Thoracic aorta (tissue), 2 donors: ENCODE measurements at places on chromosomes 12 and 14.
A peak's percentile ranks its signal among the peaks of the same experiment; 100 is the strongest.

DNA sequence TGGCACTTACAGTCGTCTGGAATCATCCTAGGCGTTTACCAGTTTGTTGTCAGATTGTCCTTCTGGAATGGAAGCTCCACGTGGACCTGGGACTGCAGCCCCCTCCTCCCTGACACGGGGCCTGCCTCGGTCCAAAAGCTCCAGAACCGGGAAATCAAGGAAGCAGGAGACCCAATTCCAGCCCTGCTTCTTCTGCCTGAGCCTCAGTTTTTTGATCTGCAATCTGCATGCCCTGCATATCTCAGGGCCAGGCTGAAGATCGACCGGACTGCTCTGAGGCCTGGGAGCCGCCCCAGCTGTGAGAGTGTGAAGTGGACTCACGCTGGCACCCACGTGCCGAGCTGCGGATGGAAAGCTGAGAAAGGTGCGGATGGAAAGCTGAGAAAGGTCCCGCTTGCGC, 98.6 kb downstream of the SETD3 start:
- no peak for DNase-seq

- no peak for DNase-seq
Observed at GRCh38 chr14:96066976-96067375, 27.8 kb downstream of the C14orf132 start.

GRCh38 chr14:96876747-96877146, 79.6 kb downstream of the VRK1 start:
- DNase-seq = no peak

- DNase-seq = no peak
Observed at GRCh38 chr12:49440035-49440434, 72.8 kb downstream of the SPATS2 start.

GRCh38 chr14:101553393-101553792, 7.9 kb upstream of the DIO3 start:
- no peak for DNase-seq

GRCh38 chr12:23895792-23896218, 53.7 kb downstream of the SOX5 start:
- DNase-seq = no peak

GRCh38 chr14:63524537-63525155, 18.5 kb downstream of the PPP2R5E start:
- DNase-seq = no peak

- no peak for DNase-seq
Observed at GRCh38 chr12:119440803-119441360, 106.4 kb downstream of the CCDC60 start.

GRCh38 chr12:3137268-3137781, 60.1 kb downstream of the TSPAN9 start:
- DNase-seq = no peak

DNA sequence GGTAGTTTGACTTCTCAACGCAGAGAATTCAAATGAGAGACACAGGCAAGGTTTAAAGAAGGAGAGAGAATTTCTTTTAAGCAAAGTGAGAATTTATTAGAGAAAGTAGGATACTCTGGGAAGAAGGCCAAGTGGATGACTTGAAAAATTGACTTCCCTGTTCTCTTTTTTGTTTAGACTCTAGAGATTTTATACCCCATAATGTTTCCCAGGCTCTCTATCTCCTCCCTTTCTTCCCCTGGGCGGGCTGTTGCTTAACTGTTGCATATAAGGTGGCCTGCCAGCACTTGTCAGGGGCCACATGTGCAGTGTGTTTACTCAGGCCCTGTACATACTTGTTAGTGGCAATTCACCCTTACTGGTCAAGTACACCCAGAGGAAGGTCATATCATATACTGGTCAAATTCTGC, 403.7 kb downstream of the SLC6A15 start:
- no peak for DNase-seq

- no peak for DNase-seq
Observed at GRCh38 chr12:111215881-111216280, 153.0 kb downstream of the PHETA1 start.

DNA sequence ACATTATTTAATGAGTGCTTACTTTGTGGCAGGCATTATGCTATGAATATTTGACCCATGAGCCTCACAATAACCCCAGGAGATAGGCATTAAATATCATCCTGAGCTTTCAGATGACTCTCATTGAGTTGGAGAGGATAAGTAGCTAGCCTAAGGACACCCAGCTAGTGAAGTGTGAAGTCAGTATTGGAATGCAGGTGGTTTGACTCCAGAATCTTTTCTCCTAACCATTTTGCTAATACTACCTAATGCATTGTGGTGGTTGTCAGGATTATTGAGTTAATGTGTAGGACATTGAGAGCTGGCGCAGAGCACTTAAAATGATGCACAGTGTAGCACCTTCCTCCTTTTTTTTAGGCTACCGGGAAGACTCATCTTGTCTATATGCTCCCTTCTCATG, 3.8 kb upstream of the CDKL1 start:
- DNase-seq = no peak

DNA sequence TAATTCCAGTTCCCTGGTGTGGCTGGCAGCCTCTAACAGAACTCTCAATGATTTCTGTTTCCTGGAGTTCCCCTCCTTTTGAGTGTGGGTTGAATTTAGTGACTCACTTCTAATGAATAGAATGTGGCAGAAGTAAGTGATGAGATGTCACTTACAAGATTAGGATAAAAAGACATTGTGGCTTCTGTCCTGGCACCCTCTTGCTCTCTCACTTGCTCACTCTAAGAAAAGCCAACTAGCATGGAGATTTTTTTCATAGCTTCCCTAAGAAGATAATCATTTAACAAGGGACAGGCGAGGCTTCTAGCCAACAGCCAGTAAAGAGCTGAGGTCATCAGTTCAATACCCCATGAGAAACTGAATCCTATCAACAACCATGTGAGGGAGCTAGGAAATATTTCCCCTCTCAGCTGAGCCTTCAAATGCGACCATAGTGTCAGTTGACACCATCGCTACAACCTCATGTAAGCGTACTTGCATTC, 156.7 kb downstream of the TMTC3 start:
- no peak for DNase-seq

DNA sequence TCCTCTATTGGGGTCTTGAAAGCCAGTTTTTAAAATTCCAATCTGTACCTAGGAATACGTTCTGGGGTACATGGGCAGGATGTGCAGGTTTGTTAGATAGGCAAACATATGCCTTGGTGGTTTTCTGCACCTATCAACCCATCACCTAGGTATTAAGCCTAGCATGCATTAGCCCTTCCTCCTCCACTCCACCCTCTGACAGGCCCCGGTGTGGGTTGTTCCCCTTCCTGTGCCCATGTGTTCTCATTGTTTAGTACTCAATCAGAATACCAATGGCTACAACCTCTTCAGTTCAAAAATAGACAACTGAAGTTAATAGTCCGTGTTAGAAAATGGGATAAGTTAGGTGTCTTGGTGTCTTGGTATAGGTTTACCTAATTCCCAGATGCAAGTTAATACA, 3.4 kb downstream of the NTS start:
- no peak for DNase-seq

- DNase-seq = no peak
Observed at GRCh38 chr12:4445156-4446101, at the start of gene FGF6. Gene FGF6 (minus strand): TSS chr12:4445815. CDS start chr12:4445570, 245 bp downstream.

GRCh38 chr14:77324289-77324688, 3.5 kb downstream of the GSTZ1 start:
- no peak for DNase-seq

- no peak for DNase-seq
Observed at GRCh38 chr14:69612783-69613130, 1.4 kb downstream of the SUSD6 start.

- DNase-seq = no peak
Observed at GRCh38 chr12:27076468-27076867, 5.9 kb downstream of the C12orf71 start.

DNA sequence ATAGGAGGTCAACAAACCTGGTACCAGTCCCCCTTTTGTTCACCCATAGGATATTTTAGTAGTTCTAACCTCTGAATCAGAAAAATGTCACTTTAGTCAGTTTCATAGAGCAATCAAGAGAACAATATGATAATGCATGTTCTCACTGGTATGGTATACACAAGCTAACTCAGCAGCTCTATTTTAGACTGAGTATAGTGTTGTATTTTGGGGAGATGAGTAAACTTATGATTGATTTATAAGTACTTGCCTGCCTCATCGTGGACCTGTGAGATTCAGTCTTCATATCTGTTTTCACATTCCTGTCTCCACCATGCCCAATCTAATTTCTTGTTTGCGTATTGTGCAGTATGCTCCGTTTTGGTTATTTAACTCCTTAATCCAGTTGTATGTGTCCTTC, 20.9 kb downstream of the COX16 start:
- no peak for DNase-seq

DNA sequence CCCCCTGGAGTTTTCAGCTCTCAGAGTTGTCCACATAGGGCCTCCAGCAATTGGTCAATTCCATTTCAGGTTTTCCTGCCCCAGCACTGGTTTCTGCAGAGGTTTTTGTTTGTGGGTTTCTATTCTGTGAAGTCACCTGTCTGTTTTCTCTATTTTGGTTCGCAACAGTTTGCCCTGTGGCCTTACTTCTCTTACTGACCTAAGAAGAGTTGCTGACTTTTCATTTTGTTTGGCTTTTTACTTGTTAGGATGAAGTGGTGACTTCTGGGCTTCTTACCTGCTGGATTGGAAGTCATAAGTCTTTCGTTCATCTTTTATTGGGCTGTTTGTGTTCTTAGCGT, 196.4 kb upstream of the PARP11 start:
- DNase-seq = no peak

GRCh38 chr12:76643438-76643837, 83.9 kb upstream of the OSBPL8 start:
- DNase-seq = no peak

GRCh38 chr12:65608319-65608916, 215.9 kb upstream of the HMGA2 start:
- DNase-seq = no peak

DNA sequence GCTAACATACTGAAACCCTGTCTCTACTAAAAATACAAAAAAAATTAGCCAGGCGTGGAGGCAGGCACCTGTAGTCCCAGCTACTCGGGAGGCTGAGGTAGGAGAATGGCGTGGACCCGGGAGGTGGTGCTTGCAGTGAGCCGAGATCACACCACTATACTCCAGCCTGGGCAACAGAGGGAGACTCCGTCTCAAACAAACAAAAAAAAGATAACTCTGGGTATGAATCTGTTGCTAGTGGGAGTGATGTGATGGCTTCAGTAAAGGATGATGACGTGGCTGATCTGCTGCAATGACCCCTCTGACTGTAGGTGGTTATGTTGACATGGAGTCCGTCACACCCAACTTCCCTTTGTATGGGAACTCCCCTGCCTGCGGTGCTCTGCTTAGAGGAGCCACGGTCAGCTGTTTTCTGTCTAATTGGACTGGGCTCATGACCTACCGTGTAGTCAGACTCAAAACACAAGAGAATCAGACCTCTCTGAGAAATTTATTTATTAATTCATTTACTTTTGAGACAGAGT, 59.1 kb upstream of the MED13L start:
- no peak for DNase-seq

GRCh38 chr12:52052468-52053186, 1.4 kb downstream of the NR4A1 start:
- DNase-seq = no peak

DNA sequence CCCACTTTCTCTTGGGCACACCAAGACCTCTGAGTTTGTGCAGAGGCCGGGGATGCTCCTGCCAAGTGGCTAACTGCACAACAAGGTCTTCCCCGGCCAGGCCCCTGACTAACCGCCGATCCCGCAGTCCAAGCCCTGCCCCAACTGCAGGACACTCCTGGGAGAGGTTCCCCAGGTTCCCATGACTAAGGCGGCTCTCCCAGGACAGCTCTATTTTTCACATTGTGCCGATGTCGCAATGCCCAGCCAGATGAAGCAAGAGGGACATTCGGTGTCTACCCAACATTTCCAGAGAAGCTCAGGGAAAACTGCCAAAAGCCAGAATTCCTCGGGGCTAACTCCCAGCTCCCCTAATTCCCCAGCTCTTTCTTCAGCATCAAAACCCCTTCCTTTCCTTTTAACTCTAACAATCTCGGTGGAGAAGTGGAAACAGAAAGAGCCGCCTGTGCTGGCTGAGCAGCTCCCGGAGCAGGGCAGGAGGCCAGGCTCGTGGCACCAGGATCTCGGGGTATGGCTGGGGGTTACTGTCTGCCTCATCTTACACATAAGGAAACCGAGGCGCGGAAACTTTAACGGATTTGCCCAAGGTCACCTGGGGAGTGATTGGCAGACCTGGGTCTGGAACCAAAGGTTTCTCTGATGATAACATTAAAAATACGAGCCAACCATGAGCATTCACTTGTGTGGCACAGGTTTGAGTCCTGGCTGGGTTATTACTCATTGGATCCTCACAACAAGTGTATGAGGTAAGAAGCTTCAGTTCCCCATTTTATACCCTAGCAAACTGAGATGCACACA, 318.2 kb downstream of the BCL11B start:
- peak; percentile 38 for DNase-seq

DNA sequence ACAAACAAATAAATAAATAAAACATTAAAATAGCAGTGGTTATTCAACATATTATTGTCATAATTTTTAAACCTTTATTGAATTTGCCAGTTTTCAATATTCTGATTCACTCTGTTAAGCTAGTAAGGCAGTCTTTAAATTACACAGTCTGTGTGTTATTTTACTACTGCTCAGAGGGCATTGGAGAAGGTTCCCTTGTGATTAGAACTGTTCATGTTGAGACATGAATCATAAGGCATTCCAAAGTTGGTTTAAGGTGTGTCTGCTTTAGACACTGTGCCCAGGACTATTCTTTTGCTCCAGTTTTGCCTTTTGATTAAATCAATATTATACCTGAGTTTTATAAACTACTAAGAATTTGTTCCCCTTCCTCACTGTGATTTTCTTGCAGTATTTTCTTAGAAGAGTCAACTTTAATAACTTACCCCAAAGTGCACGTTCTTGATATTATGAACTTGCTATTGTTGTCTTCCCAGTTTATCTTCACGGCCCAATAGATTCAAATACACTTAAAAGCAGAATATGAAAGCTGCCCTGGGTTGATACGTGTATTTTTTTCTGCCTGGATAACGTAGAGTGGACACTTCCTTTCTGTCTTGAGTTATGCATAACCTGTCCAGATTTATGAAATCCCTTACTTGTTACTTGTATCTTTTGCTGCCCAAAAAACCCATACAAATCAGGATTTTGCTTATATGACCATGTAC, 105.3 kb upstream of the BCAT1 start:
- no peak for DNase-seq

DNA sequence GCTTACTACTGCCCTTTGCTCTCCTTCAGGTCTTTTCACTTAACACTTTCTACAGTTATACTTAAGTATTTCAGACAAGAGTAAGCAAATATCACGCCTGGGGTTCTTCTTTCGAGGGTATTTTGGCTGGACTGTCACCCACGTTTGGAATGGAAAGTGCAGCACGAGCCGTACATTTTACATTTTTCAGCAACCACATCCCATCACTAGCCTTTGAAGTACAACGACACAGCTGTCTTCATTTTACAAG, 349 bp upstream of the FAM177A1 start:
- DNase-seq = no peak
